ENCODE measurements at places on chromosomes 12 and 14.

- DNase-seq: no peak
These were observed 6.2 kb downstream of the AACS start for GRCh38 chr12:125071456-125071855.

DNA sequence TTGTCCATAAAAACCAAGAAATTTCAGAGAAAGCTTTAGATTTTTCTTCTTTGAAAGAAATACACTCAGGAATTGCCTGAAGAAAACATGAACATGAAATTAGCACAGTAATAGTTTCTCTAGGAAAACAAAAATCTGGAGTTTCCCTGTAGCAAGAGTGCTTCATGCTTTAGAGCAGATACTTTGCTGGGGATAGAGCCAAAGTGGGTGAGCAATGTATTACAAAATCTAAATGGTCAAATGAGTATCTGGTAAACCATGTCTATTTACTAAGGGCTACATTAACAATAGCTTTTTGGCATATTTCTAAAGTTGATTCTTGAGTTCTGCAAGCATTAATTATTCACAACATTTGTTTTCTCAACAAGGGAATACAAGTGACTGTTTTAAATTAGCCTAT lies 26.2 kb downstream of the AVPR1A start:
- DNase-seq: no peak

- no peak for DNase-seq
These were observed 65.6 kb downstream of the SERPINA3 start for GRCh38 chr14:94677747-94678146.

GRCh38 chr14:48748151-48748675 lies 838.0 kb downstream of the RPS29 start:
- no peak for DNase-seq

DNA sequence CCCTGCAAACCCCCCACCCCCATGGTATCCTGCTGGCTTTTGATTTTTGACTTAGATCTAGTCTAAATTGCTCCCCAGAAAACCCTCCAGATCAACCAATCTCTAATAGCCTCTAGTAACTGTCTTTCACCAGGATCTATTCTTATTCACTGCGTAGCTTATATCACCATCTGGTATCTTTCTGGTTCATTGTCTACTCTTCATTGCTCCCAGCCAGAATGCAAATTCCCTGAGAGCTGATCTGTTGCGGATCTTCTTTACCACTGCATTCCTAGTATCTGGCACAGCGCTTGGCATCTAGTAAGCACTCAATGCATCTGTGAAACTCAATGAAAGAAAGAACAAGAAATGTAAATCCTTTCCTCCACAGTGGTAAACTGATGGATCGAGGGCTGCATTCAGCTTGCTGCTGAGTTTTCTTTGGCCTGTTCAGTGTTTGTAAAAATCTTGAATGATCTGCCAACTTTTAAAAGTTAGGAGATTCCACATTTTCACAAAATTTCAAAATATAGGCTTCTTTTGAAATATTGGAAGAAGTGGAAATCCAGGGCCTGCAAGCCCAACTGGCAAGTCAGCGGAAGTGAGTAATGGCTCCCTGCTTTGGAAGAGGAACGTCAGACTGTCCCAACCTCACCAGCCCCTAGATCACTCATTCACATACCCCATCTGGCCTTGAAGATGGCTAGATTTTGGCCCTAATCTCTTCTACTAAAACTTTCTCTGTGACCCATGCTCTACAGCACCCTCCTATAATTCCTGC lies 274.2 kb downstream of the SSPN start:
- no peak for DNase-seq

DNA sequence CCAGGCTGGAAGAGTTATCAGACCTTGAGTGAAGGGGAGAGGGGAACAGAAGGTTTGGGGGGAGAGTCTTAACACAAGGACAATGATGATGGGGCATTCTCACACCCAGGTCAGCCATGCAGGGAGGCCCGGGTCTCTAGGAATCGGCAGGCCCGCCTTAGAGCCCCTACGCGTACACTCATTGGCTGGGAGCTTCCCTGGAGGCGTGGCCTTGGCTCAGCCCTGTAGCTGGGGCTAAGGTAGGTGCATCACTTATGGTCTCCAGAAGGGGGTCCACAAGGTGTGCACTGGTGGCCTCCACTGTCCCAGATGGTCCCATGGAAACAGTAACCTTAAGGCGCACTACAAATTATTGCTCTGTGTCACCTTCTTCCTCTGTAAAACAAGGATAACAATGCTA lies 660.1 kb downstream of the MED13L start:
- DNase-seq: no peak

GRCh38 chr14:103109535-103110441 lies 13.5 kb upstream of the TNFAIP2 start:
- no peak for DNase-seq

Measured in activated CD8-positive, alpha-beta memory T cell treated with anti-CD3 and anti-CD28 coated beads for 4 hours (primary cell).